ENCODE measurements at places on chromosomes 2 and 18. TPM values are rescaled to one million over a fixed set of nuclear protein-coding genes. Genes with fewer than 3 reads are reported as not detected.

GRCh38 chr2:897091-897490 is 53.6 kb upstream of the SNTG2 start:
- H3K27me3 ChIP-seq = peaks cover 12% of the 10 kb centered on the region
- H3K36me3 ChIP-seq = peaks cover 10% of the 10 kb centered on the region
- H3K4me1 ChIP-seq = no peaks in the 10 kb centered on the region
- DNase-seq = no peak

GRCh38 chr2:48309900-48310299 is 220.1 kb upstream of the STON1 start:
- no peak overlapping the region for H3K27ac ChIP-seq
- H3K4me3 ChIP-seq = no peak overlapping the region
- peaks cover 7% of the 10 kb centered on the region for H3K36me3 ChIP-seq
- no peaks in the 10 kb centered on the region for H3K27me3 ChIP-seq
- peaks cover 11% of the 10 kb centered on the region for H3K4me1 ChIP-seq

DNA sequence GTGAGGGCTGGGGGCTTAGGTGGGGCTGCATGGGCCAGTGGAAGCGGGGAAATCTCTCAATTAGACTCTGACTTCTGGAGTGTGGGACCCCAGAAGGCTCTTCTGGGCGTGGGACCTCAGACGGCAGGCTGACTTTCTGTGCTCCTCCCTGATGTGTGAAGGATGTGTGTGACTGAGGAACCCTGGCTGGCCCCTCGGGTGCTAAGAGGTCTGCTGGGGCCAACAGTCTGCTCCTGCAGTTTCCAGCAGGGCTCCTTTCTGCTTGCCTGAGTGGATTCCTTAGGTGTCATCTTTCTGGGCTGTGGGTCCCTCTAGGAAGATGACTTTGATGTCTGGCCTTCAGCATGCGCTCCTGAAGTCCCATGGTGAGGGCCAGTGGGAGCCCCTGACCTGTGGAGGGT is 167.5 kb downstream of the DYSF start:
- H3K4me1 ChIP-seq = no peaks in the 10 kb centered on the region
- DNase-seq = no peak
- no peak overlapping the region for H3K27ac ChIP-seq
- H3K27me3 ChIP-seq = peaks cover 7% of the 10 kb centered on the region
- no peak overlapping the region for H3K4me3 ChIP-seq

DNA sequence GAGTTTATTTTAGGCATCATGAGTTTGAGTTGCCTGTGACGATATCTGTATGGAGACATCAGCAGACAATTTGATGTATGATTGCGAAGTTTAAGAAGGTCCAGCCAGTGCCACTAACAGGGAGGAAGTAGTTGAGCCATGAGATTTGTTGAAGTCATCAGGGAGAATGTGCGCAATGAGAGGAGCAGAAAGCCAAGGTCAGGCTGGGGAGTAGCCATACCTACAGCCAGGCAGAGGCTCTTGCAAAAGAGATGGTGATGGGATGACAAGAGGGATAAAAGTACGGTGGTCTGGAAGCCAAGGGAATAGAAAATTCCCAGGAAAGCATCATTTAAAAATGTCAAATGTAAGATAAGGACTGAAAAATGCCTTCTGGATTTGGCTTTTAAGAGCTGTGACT is 51.2 kb downstream of the LIMS1 start:
- no peak overlapping the region for H3K4me3 ChIP-seq
- no peak for DNase-seq
- H3K4me1 ChIP-seq = peaks cover 37% of the 10 kb centered on the region
- peak overlapping the region; percentile 61 for H3K27ac ChIP-seq
- H3K36me3 ChIP-seq = no peaks in the 10 kb centered on the region
- H3K27me3 ChIP-seq = no peaks in the 10 kb centered on the region

DNA sequence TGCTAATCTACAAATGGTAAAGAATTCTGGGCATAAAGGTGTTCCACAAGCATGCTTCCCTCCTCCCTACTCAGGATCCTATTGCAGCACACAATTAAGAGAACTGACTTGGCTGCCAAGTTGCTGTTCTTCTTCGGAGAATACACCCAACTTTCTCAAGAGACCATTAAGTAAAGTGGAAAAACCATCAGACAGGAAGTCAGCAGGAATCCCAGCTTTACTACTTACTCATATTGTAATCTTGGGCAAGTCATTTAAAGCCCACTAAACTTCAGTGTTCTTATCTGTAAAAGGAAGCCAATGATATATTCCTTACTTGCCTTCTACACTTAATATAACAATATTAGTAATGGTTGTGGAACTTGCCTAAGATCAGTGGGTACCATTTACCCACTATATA is 37.8 kb downstream of the PSTPIP2 start:
- no peak for DNase-seq
- no peak overlapping the region for H3K27ac ChIP-seq
- H3K36me3 ChIP-seq = no peaks in the 10 kb centered on the region
- H3K4me1 ChIP-seq = no peaks in the 10 kb centered on the region
- no peaks in the 10 kb centered on the region for H3K27me3 ChIP-seq

DNA sequence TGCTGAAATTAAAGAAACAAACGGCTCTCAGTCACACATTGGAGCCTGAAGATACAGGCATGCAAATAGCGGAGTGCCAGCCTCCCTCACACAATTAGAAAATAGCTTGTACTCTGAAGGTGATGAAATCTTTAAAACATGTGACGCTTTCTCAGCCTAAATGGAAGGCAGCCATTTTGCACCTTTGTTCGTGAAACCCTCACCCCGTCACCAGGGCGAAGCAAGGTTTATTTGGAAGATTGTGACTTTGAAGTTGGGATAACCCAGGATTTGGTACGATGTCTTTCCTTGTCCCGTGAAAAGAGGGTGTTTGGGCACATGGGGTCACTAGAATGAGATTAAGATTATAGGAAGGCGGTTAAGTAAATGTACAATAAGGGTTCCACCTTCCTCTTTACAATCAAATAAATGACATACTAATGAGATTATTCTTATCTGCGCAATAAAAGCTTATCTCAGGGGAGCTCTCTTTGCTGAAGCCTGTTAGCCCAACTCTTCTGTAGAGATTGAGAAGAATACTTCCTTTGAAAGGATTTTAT is 4.2 kb downstream of the SH3BP4 start:
- H3K4me3 ChIP-seq = no peak overlapping the region
- H3K4me1 ChIP-seq = peaks cover 11% of the 10 kb centered on the region

DNA sequence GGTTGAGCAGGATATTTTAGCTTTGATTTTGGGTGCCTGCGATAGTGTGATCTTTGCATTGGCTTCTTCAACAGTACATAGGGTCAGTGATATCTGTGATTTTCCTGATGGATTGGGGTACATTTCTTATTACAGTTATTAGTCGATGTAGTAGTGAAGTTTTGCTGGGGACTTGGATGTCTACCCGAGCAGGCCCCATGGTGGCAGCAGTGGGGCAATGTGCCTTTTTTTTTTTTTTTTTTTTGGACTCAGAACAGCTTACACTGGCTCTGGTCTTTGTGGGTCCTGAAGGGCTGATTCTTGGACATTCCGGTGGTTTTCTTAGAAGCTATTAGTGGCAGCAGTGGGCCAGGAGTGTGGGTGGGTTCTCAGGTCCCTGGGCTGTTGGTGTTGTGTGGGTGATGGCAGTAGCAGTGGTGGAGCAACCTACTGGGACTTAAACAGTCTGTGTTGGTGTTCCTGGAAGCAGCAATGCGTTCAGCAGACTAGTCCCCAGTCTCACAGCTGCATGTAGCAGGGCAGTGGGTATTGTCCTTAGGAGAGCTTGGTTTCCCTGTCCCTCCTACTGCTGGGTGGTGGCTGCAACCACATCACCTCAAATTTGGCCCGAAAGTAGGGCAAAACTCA is 53.7 kb upstream of the SLC4A10 start:
- no peaks in the 10 kb centered on the region for H3K27me3 ChIP-seq
- H3K27ac ChIP-seq = no peak overlapping the region
- H3K36me3 ChIP-seq = peaks cover 1% of the 10 kb centered on the region
- no peak overlapping the region for H3K4me3 ChIP-seq

GRCh38 chr18:56787390-56787789 is 136.2 kb downstream of the WDR7 start:
- no peaks in the 10 kb centered on the region for H3K4me1 ChIP-seq
- no peak for DNase-seq
- H3K27ac ChIP-seq = no peak overlapping the region
- H3K27me3 ChIP-seq = no peaks in the 10 kb centered on the region
- H3K36me3 ChIP-seq = peaks cover 13% of the 10 kb centered on the region
- H3K4me3 ChIP-seq = no peak overlapping the region

GRCh38 chr18:79615091-79615490 is 64.5 kb upstream of the CTDP1 start:
- H3K36me3 ChIP-seq = no peaks in the 10 kb centered on the region
- no peak for DNase-seq
- no peaks in the 10 kb centered on the region for H3K27me3 ChIP-seq
- H3K27ac ChIP-seq = no peak overlapping the region
- H3K4me1 ChIP-seq = no peaks in the 10 kb centered on the region

GRCh38 chr2:168346725-168347477 is 99.5 kb upstream of the STK39 start:
- peaks cover 8% of the 10 kb centered on the region for H3K27me3 ChIP-seq
- H3K36me3 ChIP-seq = no peaks in the 10 kb centered on the region
- H3K27ac ChIP-seq = no peak overlapping the region
- peak overlapping the region; percentile 77 for H3K4me3 ChIP-seq

PLEKHH2 gene
- polyA plus RNA-seq = not detected

TSPYL6 gene
- not detected for polyA plus RNA-seq

RAB6C gene
- not detected for polyA plus RNA-seq

COLEC12 gene
- not detected for polyA plus RNA-seq

All from naive B cell (primary cell).